Hepatocyte (in vitro differentiated cells): ENCODE measurements at places on chromosomes 16 and 17.

GRCh38 chr17:27579897-27580321, 51.1 kb upstream of the LGALS9 start:
- no peak for DNase-seq

GRCh38 chr17:17410357-17410756, 66.4 kb upstream of the MED9 start:
- no peak for DNase-seq

GRCh38 chr17:59519132-59519531, 46.3 kb upstream of the DHX40 start:
- no peak for DNase-seq

DNA sequence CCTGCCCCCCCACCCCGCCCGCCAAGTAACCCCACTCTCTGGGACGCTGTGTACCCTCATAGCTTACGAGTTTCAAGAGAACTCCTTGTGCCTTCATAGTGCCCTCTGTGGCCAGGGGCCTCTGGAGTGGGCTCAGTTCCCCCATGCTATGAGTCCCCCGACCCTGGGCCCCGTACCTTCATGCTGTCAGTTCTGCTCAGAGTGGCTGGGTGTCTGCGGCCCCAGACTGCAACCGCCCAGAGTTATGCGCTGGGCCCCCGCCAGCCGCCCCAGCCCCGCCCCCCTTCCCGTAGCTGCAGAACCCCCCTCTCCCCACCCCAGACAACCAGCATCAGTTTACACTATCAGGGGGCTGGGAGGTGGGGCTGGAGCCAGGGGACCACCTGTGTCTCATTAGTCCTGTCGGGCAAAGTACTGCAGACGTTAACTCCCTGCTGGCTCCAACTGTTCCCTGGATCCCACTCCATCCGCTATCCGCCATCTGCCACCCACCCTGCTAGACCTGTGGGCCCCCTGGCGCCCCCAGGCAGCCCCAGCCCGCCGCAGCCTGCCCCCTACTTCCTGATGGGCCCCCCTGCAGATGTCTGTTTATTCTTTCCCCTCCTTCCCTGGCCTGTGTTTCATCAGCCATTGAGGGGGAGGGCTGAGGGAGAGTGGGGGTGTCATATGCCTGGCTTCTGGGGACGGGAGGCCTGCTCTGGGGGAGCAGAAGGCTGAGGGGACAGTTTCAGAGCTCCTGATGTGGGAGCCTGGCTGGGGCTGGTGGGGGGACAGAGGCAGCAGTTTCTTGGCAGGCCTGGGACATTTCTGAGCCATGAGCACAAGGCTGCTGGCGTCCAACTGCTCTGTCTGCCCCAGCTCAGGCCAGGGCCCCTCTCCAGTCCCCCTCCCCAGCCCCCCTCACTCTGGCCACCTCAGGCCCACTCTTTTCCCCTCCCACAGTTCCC, at the start of gene MFAP4:
TSS of gene MFAP4 (minus strand) at position 217 of the 947 bp plus-strand sequence. CDS start at position 182, 35 bp downstream.
- peak; percentile 90 for DNase-seq

- DNase-seq: no peak
These were observed 39.0 kb downstream of the LYRM1 start for GRCh38 chr16:20939611-20940010.

DNA sequence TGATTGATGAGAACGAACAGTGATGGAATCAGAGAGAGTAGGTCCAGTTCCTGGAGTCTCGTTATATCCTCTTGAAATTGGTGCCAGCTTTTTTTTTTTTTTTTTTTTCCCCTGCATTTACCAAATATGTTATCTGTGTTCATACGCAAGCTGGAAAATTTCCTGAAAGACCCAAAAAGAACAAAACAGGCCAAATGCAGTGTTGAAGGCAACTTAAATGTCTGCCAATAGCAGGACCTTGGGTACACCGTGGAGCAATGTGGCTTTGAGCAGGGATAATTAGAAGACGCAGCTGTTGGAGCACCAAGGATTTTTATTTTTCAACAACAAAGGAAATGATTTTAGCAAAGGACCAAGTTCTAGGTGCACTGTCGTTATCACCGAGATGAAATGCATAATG, 105.0 kb downstream of the ABCC6 start:
- no peak for DNase-seq

DNA sequence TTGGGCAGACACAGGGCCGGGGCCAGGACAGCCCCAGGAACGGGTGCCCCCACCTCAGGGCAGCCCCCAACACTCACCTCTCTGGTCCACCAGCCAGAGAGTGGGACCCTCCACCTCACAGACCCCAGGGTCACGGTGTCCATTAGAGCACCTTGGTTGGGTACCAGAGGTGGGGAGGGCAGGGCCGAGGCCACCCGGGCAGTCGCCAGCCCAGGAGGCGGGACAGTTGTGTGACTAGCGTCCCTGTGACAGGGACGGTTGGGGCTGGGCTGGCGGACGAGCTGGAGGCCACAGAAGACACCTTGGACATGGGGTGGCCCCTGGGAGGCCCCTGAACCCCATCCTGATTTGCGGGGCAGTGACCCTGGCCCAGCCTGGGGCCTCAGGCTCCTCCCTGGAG, 11.7 kb upstream of the C1QTNF8 start:
- no peak for DNase-seq

DNA sequence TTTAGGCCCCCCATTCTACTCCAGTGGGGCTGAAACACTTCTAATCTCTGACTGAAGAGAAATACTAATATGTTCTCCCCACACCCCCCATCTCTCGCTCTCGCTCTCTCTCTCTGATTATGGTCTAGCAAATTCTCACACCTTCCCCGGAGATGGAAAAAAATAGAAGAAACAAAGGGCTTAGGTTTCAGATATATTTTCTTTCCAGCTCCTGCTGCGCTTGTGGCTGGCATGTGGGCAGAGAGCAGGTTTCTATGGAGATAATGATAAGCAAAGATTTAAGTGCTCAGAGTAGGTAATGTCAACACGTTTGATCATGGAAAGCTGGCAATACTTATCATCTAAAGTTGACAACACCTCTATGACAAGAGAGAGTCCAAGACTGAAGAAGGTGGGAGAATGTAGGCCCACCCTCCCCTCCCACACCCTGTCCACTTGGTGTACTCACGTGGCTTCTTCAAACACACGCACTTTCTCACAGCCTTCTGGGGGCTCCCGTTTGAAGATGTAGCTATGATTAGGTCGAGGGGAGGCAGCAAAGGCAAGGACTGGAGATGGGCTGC, 8.0 kb upstream of the SLC35B1 start:
- DNase-seq: no peak

DNA sequence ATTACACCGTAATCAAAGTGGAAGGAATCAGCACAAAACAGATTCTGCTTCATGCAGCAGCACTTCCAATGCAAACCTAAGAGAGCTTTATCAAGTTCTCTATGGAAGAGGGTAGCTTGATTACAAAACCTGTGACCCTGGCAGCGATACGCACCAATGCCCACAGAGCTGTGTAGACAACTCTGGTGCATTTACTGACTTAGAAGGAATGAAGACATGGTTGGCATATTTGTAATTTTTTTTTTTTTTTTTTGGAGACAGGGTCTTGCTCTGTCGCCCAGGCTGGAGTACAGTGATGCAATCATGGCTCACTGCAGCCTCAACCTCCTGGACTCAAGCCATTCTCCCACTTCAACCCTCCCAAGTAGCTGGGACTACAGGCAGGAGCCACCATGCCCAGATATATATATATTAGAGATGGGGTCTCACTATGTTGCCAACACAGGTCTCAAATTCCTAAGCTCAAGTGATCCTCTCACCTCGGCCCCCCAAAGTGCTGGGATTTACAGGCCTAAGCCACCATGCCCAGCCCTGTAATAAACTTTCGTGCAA, 49.4 kb downstream of the XPO6 start:
- no peak for DNase-seq

- no peak for DNase-seq
These were observed 863 bp upstream of the UTS2R start for GRCh38 chr17:82370471-82371332.
